ENCODE measurements at places on chromosomes 12 and 14.

GRCh38 chr14:100541621-100542560 lies 45.3 kb downstream of the BEGAIN start:
- no peak for DNase-seq

- peak; percentile 51 for DNase-seq
Measured at GRCh38 chr12:26823390-26823789, 9.6 kb downstream of the ITPR2 start.

GRCh38 chr12:65944637-65945036 lies 120.4 kb downstream of the HMGA2 start:
- no peak for DNase-seq

GRCh38 chr12:104340925-104341611 lies 37.5 kb downstream of the EID3 start:
- no peak for DNase-seq

- peak; percentile 86 for DNase-seq
Measured at GRCh38 chr12:71045781-71046180, 112.0 kb downstream of the TSPAN8 start.

DNA sequence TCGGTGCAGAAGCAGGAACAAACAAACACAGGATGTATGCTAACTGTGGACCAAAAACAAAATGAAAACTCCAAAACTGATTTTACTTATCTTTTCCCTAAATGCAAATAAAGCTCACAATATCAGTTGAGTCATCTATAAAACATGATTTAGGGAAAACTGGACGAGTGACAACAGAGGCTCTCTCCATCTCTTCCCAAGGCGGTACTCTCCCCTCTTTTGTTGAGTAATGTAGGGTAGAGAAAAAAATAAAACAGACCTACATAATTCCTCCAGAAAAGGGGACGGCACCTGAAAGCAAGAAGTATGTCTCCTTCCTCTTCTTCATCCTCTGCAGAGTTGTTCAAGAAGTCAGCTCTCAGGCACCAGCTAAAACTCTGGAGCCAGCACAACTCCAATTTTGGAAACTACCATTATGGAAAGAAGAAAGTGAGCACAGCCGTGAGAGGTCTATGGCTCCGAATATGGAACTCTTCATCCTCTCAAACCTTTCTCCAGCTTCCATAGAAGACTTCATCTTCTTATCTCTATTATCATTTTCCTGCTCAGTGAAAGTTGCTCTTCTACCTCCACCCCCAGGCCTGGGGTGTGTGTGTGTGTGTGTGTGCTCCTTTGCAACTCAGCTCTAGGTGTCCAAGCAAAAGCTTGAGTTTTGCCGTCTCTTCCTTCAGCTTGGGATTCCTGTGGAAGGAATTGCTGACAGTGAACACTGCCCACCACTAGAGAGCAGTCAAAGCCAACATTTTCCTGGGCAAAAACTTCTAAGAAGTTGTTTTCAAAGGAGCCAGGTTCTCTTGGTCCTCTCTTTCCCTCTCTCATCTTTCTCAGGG lies 155.4 kb downstream of the DIO2 start:
- DNase-seq, result peak; percentile 60

DNA sequence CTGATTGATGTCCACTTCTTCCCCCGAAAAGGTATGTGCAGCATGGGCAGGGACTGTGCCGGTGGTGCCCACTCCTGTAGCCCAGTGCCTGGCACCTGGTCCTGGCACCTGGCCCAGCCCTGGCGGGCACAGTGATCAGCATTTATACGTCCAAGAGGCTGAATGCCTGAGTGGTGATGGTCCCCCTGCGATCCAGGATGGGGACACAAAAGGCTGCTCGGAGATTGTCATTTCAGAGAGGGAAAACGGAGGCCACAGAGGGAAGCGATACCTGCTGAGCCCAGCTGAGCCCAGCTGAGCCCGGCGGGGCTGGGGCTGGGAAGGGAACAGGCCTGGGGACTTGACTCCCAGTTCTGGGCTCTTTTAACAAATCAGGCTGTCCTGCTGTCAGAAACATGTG lies 55.8 kb downstream of the PRIMA1 start:
- no peak for DNase-seq

DNA sequence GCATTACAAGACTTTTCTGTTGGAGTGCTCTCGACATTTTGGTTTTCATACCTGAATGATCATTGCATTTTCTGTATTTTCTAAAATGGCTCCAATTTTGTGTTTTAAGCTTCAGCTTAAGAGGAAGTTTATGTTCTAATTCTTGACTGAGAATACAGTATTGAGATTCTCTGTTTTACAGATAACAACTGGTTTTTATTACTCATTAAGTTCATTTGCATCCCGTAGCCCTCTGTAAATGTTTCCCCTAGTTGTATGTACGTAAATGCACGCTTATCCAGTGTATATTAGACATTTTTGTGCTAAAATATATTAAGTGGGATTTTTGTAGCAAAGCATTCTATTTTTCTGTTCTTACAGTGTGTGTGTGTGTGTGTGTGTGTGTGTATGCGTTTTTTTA lies 33.1 kb downstream of the CPSF6 start:
- DNase-seq, result no peak

GRCh38 chr12:102510463-102510862 lies 30.1 kb upstream of the IGF1 start:
- no peak for DNase-seq

GRCh38 chr14:104717646-104718045 lies 6.4 kb upstream of the ADSS1 start:
- no peak for DNase-seq

- DNase-seq, result no peak
Measured at GRCh38 chr12:10170216-10170615, 1.7 kb downstream of the OLR1 start.

DNA sequence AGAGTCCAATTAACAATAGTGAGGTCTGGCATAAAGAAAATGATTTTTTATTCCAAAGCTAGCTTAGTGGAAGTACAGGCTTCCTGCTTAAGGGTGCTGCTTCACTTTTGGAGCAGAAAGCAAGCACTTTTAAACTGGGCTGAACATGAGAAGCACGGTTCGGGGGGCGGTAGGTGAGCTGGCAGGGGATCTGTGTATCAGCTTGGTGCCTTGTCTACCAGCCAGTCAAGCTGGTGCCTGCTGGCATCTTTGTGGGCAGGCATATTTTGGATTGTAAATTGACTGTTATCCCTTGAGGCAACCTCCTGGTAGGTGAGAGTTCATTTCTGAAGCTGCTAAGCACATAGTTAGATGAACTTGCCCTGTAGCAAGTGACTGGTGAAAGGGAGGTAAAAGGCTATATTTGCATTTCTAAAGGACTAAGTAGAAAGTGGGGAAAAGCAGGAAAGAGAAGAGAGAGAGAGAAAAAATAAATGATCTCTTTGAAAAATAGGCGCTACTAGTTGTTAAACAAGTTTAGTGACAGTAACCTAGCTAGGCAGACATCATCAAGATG lies 121.1 kb upstream of the SYT10 start:
- DNase-seq, result no peak

- DNase-seq, result no peak
Measured at GRCh38 chr14:44361083-44361482, 146.0 kb downstream of the FSCB start.

DNA sequence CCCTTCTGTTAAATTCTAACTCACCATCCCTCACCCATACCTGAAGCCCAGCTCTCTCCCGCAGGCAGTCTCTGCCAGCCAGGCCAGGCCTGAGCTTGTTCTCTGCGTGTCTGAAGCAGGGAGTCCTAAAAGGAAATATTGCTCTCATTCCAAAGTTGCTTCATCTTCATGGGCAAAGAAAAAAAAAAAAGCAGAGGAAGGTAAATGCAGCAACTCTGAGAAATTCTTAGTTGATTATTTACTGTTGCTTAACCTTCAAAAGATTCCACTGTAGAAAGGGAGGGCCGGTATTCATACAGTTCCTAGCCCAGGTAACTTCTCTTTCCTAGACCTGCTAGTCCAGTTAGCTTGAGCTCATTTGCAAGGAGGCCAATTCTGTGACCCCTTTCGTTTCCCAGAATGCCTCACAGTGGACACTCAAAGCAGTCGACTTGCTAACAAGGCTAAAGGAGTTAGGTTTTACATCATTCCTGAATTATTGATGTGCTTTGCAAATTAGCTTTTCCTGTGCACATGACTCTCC lies 193.5 kb upstream of the EEA1 start:
- no peak for DNase-seq

- no peak for DNase-seq
Measured at GRCh38 chr12:22533155-22533554, 11.2 kb downstream of the C2CD5 start.

DNA sequence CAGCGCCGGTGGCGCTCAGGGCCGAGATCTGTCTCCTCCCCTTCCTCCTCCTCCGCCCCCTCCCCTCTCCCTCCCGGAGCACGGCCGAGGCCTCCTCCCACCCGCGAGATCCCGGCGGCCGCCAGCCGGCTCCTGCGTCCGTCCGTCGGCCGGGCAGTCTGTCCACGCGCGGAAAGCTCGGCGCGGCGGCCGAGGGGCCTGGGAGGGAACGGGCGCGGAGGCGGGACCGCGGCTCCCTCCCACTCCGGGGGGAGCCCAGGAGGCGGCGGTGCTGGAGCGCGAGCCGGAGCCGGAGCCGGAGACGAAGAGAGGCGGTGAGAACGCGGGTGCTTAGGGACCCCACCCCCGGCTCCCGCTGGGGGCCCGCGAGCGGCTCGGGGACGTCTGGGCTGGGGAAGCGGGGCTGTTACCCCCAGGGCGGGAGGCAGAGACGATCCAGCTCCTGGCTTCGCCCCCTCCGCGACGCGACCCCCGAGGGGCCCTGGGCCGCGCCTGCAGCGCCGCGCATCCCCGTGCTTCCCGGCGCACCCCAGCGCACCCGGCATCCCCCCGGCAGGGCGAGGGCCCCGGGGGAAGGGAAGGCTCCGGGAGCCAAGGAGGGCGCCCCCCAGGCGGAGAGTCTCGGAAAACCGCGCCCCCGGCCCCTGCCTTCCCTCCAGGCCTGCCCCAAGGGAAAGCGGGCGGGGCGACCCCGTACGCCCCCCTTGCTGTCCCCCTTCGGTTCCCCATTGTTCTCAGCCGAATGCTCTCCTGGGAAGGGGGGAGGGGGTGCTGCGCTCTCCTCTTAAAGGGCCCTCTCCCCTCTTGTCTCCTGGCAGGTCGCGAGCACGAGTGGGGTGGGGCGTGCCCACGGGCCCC lies at the start of gene DTX1:
TSS of gene DTX1 (plus strand) at position 100 of the 858 bp plus-strand sequence. CDS start 1,463 bp downstream, outside the sequence.
- no peak for DNase-seq

DNA sequence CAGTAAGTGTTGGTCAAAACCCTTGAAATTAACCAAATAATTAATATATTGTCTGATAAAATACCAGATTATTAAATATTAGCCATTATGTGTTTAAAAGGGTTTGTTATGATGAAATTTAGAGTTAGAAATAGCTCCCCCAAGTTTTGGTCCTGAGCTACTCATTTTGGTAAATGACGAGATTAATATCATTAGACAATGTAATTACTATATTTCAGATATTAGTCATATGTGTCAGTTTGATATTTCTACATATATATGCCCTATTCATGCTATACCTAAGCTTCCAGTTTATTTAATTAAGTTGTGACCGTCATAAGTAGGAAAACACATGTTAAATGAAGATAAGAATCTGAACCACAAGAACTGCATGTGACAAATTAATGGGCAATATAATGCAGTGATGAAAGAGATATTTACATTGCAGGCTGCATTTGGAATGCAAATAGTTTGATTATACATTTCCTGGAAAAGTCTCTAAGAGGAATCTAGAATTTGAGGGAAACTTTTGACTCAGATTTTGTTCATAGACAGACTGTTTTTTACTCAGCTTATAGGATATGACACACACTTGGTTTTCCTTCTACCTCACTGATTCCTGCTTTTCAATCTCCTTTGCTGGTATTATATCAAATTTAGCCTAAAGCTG lies 70.5 kb downstream of the TBC1D30 start:
- DNase-seq, result peak; percentile 33

GRCh38 chr14:74217672-74218448 lies 21.4 kb upstream of the VSX2 start:
- peak; percentile 59 for DNase-seq

DNA sequence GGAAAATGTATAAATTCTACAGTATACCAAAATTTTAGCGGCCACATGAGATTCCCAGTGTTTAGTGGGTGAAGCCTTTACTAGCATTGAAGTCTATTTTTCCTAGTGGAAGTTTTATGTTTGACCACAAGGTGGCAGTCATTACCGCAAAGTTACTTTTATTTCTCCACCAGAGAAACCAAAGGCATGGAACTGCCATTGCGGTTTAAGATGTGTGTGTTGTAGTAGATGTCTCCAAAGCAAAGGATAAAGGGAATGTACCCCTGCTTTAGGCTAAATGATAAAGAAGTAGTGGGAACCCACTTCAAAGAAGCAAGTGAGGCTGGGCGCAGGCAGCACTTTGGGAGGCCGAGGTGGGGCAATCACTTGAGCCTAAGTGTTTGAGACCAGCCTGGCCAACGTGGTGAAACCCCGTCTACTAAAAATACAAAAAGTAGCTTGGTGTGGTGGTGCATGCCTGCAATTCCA lies 140.5 kb downstream of the PRKCH start:
- peak; percentile 79 for DNase-seq

DNA sequence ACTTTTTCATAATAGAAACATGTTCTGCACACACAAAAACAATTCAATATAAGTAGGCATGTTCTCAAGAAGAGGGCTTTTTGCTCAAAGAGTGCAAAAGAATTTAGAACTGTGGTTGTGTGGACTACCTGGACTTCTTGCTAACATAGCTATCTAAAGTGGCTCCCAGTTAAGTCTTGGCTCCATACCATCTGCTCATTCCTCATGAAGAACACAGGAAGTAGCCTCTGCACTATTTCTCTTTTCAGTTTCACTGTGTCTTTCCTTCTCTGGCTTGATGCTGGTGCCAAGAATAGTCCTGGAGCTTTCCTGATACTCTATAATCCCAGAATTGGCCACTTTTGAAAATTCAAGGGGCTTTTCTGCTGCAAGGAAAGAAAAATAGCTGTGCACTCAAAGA lies 127.4 kb downstream of the CCER1 start:
- DNase-seq, result no peak

DNA sequence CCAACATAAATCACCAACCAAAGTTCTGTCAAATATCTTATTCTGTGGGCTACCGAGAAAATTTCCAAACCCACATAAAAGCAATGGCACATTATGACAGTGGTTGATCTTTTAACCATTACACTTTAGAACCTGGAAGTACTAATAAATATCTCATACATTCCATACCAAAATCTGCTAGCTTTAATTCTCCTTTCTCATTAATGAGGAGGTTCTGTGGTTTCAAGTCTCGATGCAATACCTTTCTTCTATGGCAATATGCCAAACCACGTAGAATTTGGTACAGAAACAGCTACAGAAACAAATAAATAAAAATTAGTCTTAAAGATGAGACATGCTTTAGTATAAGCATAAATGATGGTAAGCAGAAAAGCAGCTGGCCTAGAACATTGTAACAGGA lies 100.7 kb downstream of the ELK3 start:
- DNase-seq, result peak; percentile 31

- no peak for DNase-seq
Measured at GRCh38 chr12:89523843-89524540, 604 bp downstream of the GALNT4 start.

DNA sequence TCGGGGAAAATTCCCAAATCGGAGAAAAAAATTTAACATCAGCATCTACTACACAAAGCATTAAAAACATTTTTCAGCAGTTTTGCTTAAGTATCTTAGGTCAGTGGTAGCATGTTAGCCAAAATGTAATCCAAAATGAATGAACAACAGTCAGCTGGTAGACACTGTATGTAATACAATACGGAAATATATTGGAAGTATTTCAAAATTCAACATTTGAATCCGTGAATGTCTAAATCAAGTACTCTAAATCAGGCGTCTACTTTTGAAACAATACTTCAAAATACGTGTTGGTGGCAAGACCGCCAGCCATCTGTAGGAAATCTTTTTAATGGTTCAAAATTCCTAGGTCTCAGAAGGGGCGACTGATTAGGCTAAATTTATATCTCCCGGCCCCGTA lies 1.1 kb downstream of the SCAF11 start:
- DNase-seq, result no peak

- no peak for DNase-seq
Measured at GRCh38 chr12:58901664-58902063, 18.6 kb downstream of the LRIG3 start.

Measured in fibroblast of skin of scalp (primary cell).